ENCODE measurements at places on chromosomes 6 and 20.
A peak's percentile ranks its signal among the peaks of the same experiment; 100 is the strongest.

- no peak for DNase-seq
Measured at GRCh38 chr6:15183979-15184378, 61.9 kb upstream of the JARID2 start.

DNA sequence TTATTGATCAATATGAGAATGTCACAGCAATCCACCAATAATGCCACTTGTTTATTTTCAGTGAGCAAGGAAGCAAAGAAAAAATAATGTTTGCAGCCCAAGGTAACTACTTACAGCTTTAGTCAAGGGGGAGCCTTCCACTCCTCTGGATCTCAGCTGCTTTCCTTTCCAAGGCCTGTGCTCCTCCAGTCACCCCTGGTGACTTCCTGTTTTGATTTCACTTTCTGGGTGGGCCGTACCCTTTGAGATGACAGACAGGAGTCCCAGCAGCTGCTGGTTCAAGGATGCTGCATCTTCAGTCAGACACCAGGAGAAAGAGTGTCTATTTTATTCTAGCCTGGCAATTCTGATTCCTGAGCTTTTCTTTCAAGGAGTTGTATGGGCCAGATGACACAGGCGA, 5.6 kb upstream of the VNN2 start:
- DNase-seq = peak; percentile 70

GRCh38 chr6:13924146-13924948, 405 bp upstream of the RNF182 start:
- no peak for DNase-seq

DNA sequence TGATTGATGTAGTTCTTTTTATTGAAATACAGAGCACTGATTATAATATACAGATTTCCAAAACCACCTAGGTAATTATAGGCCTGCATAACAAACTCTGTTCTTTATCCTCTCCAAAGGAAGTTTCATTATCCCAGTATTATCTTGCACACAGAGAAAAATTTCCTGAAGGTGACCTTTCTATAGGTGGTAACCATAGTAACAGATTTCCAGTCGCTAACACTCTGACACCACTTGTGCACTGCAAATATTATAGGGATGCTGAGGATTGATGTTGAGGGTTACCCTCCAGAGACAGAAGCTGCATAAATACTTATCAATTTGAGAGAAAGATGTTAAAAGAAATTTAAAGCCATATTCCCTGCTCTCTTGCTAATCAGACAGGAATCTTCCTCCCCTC, 274.5 kb upstream of the NRSN1 start:
- DNase-seq = no peak

DNA sequence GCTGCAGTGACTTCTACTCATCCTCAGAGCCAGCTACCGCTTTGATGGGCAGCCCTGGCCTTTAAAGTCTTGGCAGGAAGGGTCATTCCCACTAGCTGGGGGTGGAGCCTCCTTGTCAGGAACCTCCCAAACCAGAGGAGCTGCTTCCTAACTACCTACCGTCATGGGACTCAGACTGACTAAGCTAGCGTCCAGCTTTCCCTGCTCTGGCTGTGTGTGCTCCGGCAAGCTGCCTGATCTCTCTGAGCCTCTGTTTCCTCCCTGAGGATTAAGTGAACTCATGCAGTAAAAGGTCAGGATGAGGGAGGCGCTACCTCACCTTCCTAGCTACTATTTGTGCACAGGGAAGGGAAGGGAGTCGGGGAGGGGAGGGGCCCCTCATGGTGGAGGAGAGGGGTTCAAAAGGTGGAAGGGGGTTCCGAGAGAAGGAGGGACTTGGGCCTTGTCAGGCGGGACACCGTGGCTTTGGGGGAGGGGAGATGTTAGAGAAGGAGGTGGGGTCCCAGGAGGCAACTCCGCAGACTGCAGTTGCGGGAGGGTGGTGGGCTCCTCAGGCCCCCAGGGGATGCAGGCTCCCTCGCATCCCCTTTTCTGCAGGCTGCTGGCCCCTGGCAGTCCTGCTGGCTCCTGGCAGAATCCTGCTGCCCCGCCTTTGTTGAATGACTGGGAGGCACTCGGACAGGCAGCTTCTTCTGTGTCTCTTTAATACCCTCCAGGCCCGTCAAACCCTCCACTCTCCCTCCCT, 9.8 kb downstream of the DUSP15 start:
- DNase-seq = no peak

DNA sequence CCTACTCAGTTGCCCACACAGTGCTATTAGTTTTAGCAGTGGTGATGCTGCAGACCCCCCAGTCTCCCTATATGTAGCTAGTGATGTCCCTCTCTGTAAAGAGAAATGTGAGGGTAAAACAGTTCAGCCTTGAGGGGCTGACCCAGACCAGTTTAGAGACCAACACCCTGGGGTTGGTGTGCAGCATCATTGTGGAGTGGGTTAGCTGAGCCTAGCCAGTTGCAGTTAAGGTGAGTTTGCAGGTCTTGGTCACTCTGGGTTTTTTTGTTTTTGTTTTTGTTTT, 401 bp upstream of the B3GALT4 start:
- DNase-seq = no peak

DNA sequence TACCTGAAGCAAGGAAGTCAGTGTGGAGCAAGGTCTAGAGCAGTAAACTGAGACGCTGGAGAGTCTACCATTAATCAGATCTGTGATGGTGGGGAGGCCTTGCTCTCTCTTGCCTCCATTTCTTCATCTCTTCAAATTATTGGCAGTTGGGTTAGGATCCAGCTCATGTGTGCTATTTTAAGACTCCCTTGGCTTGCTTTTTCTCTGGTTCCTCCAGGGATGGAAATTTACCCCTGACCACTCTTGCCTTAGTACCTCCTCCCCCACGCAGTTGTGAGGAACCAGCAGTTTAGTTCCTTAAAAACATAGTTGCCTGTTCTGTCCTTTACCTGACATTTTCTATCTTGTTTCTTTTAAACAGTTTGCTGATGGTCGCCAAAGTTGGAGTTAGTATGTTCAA, 7.4 kb downstream of the TMEM14C start:
- no peak for DNase-seq

DNA sequence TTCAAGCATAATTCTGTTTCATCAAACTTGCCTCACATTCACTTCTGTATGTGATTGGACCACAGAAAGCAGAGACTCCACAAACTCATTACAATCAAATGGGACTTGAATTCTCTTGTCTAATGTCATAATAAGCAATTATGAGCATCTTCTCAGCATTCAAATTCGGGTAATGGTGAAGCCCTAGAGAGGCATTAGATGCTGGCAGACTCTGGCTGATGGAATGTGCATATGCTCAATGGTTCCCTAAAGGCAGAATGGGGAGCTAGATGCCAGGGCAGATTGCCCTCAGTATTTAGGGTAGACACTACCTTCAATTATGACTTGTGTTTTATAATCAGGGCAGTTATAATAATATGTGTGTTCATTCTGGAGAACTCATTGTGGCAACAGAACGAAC, 127.9 kb downstream of the HDGFL1 start:
- DNase-seq = no peak

- no peak for DNase-seq
Measured at GRCh38 chr20:18739751-18740166, 73.8 kb upstream of the SCP2D1 start.

DNA sequence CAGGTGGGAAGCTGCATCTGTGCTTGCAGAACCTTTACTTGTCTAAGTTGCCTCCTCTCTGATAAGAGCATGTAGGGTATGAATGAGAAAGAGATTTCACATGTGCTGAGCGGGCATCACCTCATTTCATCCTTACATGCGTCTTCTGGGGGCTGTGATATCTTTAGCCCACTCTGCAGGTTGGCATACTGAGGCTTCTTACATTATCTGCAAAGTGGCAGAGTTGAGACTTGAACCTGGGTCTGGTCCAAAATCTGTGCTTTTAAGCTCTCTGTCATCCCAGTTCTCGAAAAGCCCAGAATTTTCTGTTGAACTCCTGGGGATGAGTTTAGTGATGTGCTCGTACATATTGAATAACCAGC, 2.0 kb upstream of the SRC start:
- DNase-seq = no peak

- DNase-seq = no peak
Measured at GRCh38 chr6:3202999-3203696, 24.3 kb downstream of the TUBB2B start.

DNA sequence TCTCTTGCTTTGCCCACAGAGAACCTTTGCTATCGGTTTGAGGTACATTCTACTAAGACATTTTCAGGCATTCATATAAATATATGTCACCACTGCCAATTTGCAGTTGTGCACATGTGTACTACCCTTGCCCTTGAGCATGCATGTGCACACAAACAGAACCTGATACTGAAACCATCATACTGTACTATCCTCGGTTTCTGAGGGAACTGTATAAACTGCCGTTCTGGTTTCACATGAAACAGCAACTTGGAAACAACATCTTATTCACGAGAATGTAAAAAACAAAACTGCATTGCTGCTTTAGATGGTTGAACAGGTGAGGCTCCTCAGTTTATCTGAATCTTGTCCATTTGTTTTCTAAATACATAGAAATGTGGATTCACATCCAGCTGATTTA, 151.2 kb upstream of the TMEM170B start:
- DNase-seq = no peak

- DNase-seq = no peak
Measured at GRCh38 chr6:6826095-6826901, 237.8 kb downstream of the LY86 start.

DNA sequence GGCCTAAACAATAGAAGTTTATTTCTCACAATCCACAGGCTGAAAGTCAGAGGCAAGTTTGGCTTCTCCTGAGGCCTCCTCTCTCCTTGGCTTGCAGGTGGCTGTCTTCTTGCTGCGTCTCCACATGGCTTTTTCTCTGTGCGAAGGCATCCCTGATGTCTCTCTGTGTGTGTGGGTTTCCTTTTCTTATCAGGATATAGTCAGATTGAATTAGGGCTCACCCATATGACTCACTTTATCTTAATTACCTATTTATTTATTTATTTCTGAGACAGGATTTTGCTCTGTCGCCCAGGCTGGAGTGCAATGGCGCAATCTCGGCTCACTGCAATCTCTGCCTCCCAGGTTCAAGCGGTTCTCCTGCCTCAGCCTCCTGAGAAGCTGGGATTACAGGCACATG, 30.7 kb downstream of the LINC00237 start:
- DNase-seq = no peak

GRCh38 chr6:167699141-167699931, 127.4 kb upstream of the AFDN start:
- DNase-seq = peak; percentile 21

DNA sequence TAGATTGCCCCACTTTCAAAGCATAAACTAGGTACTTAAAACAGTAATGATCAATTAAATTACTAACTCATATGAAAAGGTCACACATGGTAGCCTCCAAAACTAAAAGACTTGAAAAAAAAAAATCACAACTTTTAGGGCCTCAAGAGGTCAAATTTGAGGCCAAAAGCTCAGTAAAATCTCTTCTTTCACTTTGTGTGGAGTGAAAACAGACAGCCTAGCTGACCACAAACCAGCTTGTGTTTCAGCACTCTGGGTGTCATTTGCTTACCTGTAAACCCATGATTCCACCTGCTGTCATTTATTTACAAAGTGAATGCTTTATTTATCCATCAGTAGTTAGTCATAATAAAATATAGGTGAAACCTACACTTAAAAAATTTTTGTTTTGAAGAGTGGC, 34.0 kb downstream of the GNAS start:
- no peak for DNase-seq

- no peak for DNase-seq
Measured at GRCh38 chr20:54680872-54681619, 205.7 kb downstream of the DOK5 start.

DNA sequence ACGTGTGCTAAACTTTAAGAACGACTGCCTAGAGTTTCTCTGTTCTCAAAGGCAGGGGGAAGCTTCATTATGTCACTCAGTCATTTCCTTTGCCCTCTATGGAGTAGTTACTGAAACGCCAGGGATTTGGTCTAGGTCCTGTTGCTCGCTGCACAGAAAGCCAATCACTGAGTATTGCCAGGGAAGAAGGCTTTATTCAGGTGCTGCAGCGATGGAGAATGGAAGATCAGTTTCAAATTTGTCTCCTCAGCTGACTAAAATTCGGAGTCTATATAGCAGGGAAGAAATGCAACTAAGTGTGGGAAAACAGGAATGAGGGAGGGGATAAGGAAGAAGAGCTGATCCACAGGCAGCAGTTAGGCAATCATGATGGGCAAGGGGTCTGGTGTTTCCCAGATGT, 75.8 kb downstream of the QRSL1 start:
- no peak for DNase-seq

DNA sequence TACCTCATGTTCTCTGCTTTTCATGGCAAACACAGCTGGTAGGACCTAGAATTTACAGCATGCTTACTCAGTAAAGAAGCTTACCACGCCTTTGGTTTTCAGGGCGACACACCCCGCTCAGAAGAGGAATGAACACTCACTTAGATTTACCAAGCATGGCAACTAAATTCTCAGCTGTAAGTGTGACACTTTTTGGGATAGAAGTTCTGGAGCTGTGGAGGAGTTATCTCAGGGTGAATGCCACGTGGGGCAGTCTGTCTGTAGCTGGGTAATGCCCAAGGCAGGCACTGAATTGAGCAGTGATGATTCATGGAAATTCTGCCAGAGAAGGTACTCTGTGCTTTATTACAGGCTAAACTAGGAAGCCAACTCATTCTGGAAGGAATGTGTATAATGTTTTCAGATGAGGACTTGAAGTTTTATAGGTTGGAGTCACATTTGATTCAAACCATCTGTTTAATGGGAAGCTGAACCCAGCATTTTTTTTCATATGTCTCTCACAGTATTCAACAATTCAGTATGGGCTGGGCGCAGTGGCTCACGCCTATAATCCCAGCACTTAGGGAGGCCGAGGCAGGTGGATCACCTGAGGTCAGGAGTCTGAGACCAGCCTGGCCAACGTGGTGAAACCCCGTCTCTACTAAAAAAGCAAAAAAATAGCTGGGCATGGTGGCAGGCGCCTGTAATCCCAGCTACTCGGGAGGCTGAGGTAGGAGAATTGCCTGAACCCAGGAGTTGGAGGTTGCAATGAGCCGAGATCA, 3.5 kb upstream of the PRIM2 start:
- DNase-seq = no peak

GRCh38 chr6:56017198-56017597, 141.8 kb upstream of the BMP5 start:
- no peak for DNase-seq

- DNase-seq = no peak
Measured at GRCh38 chr20:7585126-7585679, 355.1 kb downstream of the HAO1 start.

DNA sequence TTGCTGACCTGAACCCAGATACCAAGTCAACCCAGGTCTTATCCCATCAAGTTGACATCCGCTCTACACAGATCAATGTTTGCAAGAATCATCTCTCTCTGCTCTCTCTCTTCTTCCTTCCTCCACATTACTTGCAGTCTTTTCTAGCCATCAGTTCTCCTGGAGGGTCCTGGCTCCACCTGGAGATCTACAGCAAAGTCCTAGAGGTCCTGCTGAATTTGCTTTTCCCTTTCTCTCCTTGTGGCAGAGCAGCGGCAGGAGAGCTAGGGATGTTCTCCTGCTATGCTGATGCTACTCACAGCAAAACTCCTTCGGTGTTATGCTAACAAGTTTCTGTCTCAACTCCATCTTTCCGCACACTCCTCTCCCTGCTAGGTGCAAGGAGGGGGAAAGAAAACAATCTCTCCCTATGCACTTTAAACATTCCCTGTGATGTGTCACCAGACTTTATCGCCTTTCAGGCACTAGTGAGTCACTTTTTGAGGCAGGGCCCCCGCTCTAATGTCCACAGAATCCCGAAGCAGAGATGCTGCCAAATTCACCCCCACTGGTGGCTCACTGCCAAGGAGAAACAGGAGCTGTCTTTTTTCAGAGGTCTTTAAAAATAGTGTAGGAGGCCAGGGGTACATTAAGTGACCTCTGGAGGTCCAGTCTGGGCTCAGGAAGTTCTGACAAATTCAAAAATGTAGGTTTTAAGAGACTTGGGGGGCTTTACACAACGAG, 62.6 kb downstream of the FAM50B start:
- no peak for DNase-seq

- DNase-seq = no peak
Measured at GRCh38 chr6:3831761-3832530, 17.2 kb upstream of the FAM50B start.

Data from stimulated activated naive CD4-positive, alpha-beta T cell (primary cell).